Mucosa of gallbladder (tissue), 1 donor: ENCODE measurements at places on chromosomes 13 and 19.

- no peak for DNase-seq
Observed at GRCh38 chr19:19064811-19065745, 1.3 kb downstream of the SLC25A42 start.

DNA sequence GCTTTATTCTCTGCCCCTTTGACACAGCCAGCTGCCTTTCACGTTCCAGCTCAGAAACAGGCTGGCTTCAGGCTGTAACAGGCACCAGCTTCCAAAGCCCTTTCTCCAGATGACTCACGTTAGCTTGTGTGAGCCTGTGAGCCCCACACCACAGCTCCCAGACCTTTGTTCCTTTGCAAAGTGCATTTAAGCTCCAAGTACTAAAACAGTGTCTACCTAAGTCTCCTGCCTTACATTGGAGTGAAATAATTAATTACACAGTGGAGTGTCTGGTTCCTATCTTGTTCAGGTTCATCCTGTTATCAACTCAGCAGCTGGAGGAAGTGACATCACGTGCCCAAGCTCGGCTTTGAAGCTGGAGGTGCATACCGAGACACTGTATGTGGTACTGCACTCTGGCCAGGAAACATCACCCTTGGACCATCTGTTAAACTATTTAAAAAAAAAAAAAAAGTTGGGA, 475.8 kb downstream of the FOXO1 start:
- peak; percentile 65 for DNase-seq

GRCh38 chr13:110872034-110872767, 42.7 kb downstream of the ANKRD10 start:
- no peak for DNase-seq

- peak; percentile 93 for DNase-seq
Observed at GRCh38 chr19:45001087-45001739, at the start of gene RELB. Gene RELB (plus strand): TSS chr19:45001464. CDS start chr19:45001580, 116 bp downstream.

GRCh38 chr19:7926727-7927604, 1.0 kb upstream of the CTXN1 start:
- DNase-seq, result no peak

GRCh38 chr13:95403349-95404140, 102.3 kb upstream of the ABCC4 start:
- no peak for DNase-seq

- DNase-seq, result no peak
Observed at GRCh38 chr13:66556306-66556705, 673.8 kb downstream of the PCDH9 start.

DNA sequence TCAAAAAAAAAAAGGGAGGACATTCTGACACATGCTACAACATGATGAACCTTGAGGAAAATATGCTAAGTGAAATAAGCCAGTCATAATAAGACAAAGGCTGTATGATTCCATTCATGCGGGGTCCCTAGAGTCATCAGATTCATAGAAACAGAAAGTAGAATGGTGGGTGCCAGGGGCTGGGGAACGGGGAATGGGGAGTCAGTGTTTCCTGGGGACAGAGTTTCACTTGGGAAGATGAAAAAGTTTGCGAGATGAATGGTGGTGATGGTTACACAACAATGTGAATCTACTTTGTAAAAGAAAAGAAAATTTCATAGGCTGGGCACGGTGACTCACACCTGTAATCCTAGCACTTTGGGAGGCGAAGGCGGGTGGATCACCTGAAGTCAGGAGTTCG, 6.1 kb upstream of the CLEC4G start:
- no peak for DNase-seq

GRCh38 chr13:99929866-99930265, 41.7 kb downstream of the ZIC5 start:
- DNase-seq, result no peak

DNA sequence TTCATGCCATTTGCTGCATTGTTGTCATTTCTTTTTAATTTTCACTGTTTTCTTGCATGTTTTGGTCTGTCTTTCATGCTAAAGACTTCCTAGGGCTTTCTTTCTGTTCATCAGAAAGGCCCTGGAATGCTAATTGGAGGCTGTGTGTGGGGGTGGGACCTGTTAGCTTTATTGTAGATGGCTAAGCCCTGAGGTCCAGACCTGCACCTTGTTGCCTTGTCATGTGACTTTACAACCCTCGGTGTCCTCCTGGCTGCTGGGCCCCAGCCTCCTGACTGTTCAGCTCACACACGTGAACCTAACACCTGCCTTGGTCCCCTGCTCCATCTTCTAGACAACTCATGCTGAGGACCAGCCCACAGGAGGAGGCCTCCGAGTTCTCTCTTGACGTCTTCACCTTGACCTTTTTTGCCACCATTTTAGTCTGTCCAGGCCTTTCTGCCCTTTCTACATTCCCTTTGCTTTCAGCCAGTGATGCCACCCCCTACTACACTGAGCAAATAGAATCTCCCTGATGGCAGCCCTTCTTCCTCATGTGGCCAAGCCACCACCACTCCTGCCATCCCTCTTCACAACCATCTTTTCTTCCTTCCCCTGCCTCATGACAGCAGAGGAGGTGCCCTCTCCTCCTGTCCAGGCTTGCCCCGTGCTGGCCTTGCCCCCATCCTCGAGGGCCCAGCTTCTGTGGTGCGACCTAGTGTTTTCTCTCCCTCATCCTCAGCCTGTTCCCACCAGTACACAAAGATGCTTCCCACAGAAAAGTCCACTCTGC, 41.4 kb upstream of the GPI start:
- no peak for DNase-seq

DNA sequence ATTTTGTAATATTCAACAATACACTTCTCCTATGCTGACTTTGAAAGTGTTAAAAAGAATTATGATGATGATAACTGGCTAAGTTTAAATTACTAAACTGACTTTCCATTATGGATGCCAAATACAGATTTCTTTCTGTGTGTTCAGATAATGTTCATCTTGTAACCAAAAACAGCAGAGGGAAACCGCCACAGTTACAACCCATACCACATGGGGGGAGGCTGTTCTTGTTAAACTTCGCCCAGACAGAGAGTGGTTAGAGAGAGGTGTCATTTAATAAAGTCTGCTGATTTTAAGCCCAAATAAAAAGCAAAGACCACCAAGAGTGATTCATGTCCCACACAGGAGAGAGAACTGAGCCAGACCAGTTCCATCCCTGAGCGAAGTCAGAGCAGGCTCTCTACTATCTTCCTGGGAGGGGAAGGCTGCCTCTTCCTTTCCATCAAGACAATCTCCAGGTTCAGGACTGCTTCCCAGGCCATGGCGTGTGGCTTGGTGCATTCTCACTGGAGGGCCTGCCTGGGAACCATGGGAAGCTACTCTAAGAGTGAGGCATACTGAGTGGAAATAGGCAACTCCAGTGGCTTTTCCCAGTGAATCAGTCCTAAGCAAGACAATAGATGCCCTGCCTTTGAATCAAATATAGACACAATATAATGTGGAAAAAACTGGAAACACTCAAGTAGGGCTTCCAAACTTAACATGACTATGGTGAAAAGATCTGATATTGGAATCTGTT, 18.2 kb downstream of the EFNB2 start:
- no peak for DNase-seq

- no peak for DNase-seq
Observed at GRCh38 chr19:39319098-39319891, 1.4 kb downstream of the LRFN1 start.

DNA sequence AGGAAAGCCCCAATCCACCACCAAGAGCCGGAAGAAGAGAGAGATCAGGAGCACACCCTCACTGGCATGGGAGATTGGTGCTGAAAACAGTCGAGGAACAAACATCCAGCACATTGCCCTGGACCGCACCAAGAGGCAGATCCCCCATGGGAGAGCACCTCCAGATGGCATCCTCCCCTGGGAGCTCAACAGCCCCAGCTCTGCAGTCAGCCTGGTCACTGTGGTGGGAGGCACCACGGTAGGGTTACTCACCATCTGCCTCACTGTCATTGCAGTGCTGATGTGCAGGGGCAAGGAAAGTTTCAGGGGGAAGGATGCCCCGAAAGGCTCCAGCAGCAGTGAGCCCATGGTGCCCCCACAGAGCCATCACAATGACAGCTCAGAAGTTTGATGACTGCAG, 110.2 kb downstream of the STOML3 start:
- DNase-seq, result no peak

DNA sequence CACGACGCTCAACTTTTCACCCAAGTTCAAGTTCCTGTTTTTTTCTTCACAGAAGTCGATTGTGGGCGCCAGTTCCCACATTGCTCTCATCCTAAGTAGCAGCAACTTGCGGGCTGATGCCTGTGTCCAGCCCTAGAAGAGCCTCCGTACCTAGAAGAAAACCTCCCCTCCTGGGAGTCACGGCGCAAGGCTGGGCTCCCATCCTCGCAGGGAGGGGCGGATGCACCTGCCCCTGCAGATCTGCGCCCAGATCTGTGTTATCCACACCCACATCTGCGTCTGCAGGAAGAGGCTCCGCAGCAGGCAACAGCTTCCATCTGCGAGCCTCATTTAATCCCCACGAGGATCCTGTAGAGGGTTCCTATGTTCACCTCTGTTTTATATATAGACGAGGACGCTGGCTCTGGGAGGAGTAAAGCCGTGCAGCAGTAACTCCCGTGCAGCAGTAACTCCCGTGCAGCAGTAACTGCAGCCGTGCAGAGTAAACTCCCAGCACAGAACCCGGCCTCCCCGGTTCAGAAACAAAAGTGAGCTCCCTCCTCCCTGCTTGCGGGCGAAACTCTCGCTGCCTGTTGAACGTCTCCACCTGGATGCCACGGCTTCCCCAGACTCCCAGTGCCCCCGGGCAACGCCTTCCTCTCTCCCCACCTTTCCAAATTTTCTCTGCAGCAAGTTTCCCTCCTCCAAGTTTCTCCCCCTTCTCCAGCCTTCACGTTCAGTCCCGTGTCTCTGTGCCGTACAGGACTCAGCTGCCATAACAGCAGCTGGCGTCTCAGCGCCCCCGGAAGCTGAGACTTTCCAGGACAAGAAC, 23.5 kb upstream of the LAIR1 start:
- no peak for DNase-seq

DNA sequence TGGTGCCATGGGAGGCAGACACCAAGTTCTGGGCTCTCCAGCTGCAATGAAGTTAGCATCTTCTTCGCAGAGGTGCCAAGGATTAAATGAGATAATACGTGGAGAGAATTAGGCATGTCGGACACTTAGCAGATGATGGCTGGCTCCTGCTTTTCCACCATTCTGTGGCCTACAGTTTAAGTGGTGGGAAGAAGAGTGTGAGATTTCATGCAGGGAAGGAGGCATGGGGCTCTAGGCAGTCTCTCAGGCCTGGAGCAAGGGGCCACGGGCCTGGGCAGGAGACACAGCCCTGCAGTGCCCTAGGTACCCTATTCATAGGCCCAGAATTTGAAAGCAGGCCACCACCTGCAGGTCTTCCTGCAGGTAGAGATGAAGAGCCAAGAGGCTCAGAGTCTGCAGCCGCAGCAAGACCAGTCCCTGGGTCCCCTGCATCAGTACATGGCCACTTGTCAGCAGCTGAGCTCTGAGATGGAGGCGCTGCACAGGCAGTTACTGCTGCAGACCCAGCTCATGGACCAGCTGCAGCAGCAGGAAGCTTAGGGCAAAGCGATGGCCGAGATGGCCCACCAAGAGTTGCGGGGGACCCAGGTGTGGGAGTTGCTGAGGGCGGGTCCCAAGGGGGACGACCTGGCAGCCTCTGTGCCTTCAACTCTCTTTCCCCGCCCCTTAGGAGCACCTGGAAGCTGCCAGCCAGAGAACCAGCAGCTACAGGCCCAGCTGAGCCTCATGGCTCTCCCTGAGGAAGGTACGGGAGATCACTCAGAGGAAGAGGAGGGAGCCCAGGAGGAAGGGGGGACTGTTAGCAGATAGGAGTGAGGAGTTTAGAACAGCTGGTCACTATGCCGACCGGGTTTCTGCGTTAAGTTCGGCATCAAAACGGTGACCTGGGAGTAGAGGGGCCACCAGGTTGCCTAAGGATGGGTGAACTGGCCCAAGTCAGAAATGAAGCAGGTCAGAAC, 33.2 kb upstream of the ZNF492 start:
- no peak for DNase-seq

DNA sequence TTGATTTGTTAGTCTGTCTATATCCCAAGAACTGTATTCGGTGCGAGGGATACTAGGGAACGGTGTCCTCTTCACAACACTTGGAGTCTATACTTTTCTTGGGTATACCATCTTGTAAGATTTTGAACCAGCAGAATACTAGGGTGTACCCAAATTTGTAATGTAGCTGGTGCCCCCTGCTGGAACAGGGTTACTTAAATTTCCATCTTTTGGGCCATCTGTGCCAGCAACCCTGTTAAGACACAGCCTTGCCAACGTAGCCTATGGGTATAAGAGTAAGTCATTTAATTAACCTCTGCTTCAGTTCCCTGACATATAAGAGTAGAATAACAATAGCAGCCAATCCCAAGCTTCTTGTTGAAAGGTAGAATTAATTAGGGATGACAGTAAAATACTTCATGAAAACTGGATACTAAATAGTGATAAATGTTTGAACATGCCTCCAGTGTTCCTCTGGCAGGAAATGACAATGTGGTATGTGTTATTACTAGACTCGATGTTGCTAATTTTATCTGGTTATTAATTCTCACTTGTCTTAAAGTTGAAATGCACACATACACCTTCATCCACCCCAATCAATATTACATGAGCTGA, 607.6 kb downstream of the FGF9 start:
- peak; percentile 69 for DNase-seq

GRCh38 chr13:92802776-92803175, 423.8 kb upstream of the GPC6 start:
- no peak for DNase-seq

DNA sequence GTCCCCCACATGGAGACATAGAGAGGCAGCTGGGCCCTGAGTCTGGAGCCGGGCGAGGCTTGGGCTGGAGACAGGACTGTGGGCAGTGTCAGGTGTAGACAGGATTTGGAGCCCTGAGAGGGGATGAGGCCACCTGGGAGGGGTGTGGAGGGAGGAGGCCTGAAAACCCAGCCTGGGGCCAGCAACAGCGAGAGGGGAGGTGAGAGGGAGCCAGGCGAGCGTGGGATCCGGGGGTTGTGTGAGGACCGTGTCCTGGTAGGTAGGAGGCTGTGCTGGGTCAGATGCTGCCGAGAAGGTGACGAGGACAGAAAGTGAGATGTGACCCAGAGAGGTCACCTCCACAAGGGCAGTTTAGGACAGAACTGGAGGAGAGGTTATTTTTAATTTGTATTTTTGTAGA, 7.4 kb downstream of the MPND start:
- no peak for DNase-seq

- no peak for DNase-seq
Observed at GRCh38 chr13:84816567-84817105, 934.4 kb upstream of the SLITRK1 start.

- DNase-seq, result no peak
Observed at GRCh38 chr13:41533266-41534052, 76.1 kb downstream of the RGCC start.

- DNase-seq, result no peak
Observed at GRCh38 chr19:11576227-11576626, 1.2 kb downstream of the ACP5 start.
